Cardiac fibroblast (primary cell): ENCODE measurements at places on chromosomes 6 and 20.

- no peak for DNase-seq
These were observed 101.8 kb downstream of the PHACTR1 start for GRCh38 chr6:12818324-12818723.

GRCh38 chr6:100078509-100078908 is 84.5 kb upstream of the MCHR2 start:
- DNase-seq: peak; percentile 36

GRCh38 chr20:59751075-59751711 is 146.9 kb downstream of the PHACTR3 start:
- DNase-seq: peak; percentile 33

DNA sequence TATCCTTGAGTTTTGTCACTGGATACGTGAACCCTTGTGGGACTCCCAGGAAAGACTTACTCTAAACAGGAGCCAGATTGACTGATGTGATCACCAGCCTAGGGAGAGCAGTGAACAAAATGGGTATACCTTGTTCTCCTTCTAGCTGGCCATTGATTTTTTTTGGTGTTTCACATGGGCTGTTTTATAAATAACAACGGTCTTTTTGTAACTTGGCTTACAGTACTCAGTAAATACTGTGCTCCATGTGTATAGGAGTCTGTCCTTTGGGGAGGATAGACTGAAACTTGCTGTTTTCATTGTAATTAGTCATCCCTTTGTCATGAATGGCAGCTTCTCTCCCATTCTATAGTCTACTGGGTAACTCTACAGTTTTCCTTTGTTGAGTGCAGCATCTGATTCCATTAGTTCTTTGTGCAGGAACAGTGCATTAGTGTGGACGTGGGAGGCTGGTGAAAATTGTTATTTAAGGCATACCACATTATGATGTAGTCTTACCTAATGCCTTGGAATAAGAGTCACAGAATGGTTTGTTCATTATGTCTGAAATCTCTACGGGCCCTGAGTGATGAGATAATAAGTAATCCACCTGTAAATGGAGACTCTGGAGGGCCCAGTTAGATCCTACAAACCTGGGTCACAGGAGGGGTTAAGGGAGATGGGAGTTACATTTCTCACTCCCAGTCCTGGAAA is 89.5 kb downstream of the TIAM2 start:
- DNase-seq: no peak

GRCh38 chr20:54692168-54692887 is 216.9 kb downstream of the DOK5 start:
- no peak for DNase-seq

GRCh38 chr6:5679691-5680090 is 327.0 kb downstream of the NRN1 start:
- no peak for DNase-seq

DNA sequence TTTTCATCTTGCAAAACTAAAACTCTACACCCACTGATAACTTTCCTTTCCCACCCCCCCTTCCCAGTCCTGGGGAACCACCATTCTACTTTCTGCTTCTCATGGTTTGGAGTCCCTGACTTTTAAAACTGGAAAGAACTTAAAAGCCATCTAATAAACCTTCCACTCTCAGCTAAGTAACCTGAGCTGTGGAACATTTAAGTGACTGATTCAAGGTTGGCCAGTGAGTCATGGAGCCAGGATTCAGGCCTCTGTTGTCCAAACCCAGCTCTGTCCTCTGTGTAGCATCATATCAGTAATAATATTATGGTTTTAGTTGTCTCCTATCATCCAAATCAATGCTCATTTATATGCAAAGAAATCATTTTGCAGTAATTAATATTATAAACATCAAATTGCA is 176.0 kb upstream of the NT5E start:
- DNase-seq: peak; percentile 7

GRCh38 chr6:43806043-43806757 is 36.2 kb downstream of the VEGFA start:
- DNase-seq: no peak

- no peak for DNase-seq
These were observed 48.4 kb downstream of the FOXF2 start for GRCh38 chr6:1437553-1438406.

GRCh38 chr6:1256435-1257008 is 55.4 kb upstream of the FOXQ1 start:
- DNase-seq: no peak

- no peak for DNase-seq
These were observed 50.5 kb upstream of the TRIM26 start for GRCh38 chr6:30263734-30264133.

DNA sequence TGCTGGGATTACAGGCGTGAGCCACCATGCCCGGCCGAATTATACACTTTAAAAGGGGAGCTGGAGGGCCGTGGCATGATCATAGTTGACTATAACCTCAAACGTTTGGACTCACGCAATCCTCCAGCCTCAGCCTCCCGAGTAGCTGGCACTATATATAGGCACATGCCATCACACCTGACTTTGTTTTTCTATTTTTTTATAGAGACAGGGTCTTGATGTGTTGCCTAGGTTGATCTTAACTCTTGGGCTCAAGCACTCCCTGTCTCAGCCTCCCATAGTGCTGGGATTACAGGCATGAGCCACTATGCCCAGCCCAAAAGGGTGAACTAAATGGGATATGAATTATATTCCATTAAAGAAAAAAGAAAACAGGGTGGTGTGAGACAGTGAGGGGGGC is 7.8 kb downstream of the PTGIS start:
- no peak for DNase-seq

DNA sequence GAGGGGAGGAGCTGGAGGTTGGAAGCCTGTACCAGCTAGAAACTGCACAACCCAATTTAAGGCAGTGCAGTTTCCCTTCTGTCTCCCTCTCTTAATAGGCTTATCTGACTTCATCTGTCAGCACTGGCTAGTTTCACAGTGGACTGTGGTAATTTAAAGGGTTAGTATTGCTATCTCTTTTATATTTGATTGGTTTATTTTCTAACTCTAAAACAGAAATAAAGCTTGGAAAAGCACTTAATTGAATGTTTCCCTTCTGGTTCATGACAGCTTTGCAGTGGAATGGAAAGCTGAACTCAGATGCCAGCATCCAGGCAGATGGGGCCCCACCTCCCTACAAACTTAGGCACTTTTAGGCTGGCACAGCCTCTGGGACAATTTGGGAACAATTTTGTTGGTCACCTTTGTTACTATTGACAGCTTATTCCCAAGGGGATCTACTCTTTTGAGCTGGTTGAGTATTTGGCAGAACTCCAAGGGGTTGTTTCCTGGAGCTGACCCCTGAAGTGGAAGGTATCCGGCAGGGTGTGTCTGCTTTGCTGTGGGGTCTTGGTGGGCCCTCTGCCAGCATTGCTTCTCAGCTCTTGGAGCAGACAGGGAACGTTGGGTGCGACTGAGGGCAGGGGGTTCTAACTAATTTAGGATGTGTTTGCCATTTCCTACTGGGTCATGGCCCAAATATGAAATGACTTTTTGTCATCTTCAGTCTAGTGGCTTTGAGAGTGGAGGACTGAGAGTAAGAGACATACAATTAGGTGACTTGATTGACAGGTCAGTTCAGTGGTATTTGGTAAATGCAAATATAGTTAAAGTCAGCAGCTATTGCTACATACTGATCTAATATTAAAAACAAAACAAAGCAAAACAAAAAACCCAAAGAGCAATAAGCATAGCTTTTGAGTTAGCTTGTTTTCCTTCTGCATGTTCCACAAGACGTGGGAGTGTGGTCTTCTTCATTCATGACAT is 9.3 kb downstream of the SH3BGRL2 start:
- DNase-seq: no peak

GRCh38 chr6:134721060-134721405 is 228.9 kb downstream of the ALDH8A1 start:
- no peak for DNase-seq

GRCh38 chr20:21534453-21534852 is 20.6 kb upstream of the NKX2-2 start:
- no peak for DNase-seq

DNA sequence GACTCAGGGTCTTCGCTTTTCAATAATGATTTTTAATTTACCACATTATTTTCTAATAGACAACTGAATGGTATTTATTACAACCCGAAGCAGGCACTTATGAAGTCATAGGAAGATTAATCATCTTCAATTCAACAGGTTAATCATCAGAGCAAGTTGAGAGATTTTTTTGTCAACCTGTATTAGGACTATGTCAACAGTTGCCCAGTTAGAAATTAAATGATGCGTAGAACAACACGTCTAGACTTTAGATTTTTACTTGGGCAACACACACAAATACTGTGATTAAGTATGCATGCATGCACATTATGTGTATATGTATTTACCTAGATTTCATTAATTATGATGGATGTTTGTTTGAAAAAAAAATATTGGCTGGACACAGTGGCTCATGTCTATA is 4.3 kb downstream of the ILRUN start:
- DNase-seq: no peak

- peak; percentile 99 for DNase-seq
These were observed 112.9 kb downstream of the TRERF1 start for GRCh38 chr6:42338744-42339222.

DNA sequence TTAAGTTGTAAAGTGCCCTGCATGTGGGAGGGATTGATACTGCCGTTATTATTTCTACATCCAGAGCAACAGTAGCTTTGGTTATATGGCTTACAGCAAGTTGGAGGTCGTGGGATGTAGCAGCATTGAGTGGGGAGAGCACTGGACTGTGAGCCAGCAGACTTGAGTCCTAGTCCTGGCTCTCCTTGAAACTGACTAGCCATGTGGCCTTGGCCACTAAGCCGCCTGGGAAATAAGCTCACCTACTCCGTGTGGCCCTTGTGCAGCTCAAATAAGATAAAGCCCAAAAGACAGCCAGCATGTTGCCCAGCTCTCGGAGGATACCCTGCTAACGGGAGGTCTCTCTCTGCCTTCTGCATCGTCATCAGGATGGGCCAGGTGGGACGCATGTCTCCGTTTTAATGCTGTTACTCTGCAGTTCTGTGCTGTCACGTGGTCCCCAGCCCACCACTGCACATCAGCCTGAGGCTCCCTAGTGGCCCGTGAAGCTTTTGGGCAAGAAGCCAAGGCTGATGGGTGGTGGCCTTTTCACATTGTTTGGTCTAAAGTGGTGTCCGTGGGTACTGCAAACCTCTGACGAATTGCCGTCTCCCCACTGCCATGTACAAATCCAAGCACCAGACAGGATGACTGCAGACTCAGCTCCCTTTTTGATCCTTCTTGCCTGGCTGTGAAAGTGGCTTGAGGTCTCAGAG is 7.9 kb downstream of the EPB41L1 start:
- no peak for DNase-seq

GRCh38 chr6:166338854-166339253 is 3.5 kb downstream of the SFT2D1 start:
- no peak for DNase-seq

GRCh38 chr6:39049575-39050283 is 1.1 kb downstream of the GLP1R start:
- DNase-seq: no peak

- DNase-seq: peak; percentile 9
These were observed 30.9 kb downstream of the MYH7B start for GRCh38 chr20:34986311-34987287.

GRCh38 chr20:44587035-44587980 is 4.9 kb downstream of the PKIG start:
- no peak for DNase-seq

- no peak for DNase-seq
These were observed 24.1 kb downstream of the LGSN start for GRCh38 chr6:63295553-63296194.

DNA sequence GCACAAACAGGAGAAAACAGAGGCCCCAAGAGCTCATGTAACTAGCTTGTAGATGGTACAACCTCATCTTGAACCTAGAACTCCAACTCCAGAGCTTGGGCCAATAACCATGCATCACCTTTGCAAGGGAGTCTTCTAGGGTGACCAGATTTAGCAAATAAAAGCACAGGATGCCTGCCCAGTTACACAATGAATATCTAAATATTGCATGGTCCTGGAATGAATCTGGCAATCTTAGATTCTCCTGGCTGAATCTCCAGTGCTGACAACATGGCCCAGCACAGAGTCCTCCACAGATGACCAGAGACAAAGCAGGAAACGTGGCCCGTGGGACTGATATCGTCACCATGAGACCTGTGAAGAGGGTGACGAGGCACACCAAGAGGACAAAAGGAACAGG is 494.1 kb downstream of the PREX1 start:
- no peak for DNase-seq

DNA sequence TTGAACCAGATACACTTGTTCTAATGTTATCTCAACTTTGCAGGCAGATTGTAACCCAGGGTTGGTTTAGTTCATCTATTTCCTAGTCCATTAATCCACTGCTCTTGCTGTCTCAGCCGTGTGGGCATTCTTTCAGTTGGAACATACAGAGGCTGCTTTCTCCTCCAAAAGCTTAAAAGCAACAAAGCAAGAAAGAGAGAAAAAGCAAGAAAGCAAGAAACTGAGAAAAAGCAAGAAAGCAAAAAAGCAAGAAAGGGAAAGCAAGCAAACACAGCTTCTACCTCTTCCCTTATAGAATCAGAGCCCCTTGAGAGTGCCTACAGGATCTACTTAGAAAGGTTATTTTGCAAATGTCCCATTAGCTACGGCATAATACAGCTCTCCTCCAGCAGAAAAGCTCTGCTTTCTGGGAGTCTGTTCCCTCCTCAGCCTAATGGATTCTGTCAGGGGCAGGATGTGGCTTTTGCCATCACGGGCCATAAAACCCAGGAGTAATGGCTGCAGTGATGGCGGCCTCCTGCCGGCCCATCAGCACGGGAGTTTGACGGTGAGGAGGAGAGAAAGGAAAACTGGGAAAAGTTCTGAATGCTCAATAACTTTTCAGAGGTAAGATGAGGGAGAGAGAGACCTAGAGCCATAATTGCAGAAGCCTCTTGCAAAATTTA is 156.8 kb upstream of the JARID2 start:
- no peak for DNase-seq

DNA sequence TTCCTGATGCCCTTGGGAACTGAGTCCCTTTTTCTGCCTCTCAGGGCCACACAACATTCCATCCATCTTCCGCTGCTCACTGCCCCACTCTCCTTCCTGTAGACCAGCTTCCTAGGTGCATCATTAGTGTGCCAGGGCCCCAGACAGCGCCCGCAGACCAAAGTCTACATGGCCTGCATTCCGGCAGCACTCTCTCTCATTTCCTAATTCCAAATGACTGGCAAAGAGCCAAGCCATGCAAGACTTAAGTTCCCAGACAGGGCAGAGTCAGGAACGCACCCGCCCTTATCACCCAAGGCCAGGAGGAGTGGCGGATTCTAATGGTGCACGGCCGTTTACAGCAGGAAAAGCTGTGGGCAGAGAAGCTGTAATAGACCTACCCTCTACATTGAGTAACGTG is 159.8 kb upstream of the ARID1B start:
- DNase-seq: peak; percentile 39
